ENCODE measurements at places on chromosomes 3 and 15.

DNA sequence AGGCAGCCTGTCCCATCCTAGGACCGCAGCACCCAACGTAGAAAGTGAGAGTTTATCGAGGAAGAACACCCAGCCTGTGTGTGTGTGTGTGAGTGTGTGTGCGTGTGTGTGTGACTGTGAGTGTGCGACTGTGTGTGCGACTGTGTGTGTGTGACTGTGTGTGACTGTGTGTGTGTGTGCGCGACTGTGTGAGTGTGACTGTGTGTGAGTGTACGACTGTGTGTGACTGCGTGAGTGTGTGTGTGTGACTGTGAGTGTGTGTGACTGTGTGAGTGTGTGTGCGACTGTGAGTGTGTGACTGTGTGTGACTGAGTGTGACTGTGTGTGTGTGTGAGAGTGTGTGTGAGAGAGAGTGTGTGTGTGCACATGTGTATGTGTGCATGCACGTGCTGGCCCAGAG, 15.1 kb upstream of the DLL4 start:
- no peak for DNase-seq

DNA sequence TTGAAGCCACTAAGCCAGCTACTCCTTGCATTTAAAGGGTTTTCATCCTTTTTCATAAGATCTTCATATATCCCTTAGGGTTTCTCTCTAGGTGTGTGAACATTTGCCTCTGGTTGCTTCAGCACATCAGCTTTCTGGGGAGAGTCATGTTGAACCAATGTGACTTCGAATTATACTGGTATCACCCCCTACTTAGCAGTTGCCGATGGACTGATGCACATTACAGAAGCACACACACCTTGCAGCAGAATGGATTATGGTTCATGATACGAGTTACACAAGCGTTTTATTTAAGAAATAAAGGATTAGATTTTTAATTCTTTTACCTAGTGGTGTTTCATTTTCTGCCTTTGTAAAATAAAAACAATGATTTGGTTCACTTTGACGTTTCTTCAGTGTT, 39.6 kb downstream of the FBXO22 start:
- no peak for DNase-seq

GRCh38 chr3:59660376-59660775, 610.6 kb upstream of the CFAP20DC start:
- DNase-seq: no peak

GRCh38 chr15:31393444-31394091, 66.9 kb downstream of the KLF13 start:
- no peak for DNase-seq

GRCh38 chr3:23075496-23075895, 127.6 kb upstream of the UBE2E2 start:
- no peak for DNase-seq

DNA sequence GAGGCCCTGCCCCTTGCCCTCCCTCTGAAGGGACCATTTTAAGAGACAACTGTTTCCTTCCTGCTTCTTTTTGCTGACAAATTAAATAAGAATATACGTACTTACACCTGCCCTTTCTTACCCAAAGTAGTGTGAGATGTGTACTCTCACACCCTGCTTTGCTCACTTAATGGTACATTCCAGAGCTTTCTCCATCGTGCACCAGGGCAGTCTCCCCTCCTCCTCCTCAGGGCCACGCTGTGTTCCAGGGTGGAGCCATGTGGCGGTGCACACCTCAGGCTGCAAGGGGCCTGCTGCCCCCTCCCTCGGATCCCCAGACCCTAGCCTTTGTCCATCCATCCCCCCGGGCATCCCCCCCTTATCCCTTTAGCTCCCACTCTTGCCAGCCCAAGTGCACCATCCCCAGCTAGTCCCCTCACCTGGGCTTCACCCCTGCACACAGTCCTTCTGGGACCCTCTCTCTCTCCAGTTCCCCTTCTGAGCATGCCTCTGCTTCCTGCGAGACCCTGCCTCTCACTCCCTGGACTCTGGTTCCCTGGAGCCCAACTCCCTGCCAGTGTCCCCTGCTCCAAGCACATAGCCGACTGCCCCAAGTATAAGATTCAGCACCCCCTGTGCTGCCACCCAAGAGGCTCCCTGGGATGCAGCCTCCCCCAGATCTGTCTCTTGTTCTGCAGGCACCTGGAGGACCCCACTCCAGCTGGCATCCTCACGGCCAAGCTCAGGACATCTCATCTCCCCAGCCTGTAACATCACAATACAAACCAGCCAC, 89.5 kb upstream of the IQSEC1 start:
- DNase-seq: no peak

GRCh38 chr15:63856711-63857460, 23.1 kb upstream of the HERC1 start:
- no peak for DNase-seq

- DNase-seq: peak; percentile 65
These were observed 229.7 kb upstream of the TBL1XR1 start for GRCh38 chr3:177426878-177427495.

Measured in activated CD4-positive, alpha-beta T cell treated with anti-CD3 and anti-CD28 coated beads, Interleukin-2, amount 50 U/mL, for 48 hours (primary cell).